Uterus (tissue), 4 donors: ENCODE measurements at places on chromosomes 2 and 18. TPM values are rescaled to one million over a fixed set of nuclear protein-coding genes. Genes with fewer than 3 reads are reported as not detected.

DNA sequence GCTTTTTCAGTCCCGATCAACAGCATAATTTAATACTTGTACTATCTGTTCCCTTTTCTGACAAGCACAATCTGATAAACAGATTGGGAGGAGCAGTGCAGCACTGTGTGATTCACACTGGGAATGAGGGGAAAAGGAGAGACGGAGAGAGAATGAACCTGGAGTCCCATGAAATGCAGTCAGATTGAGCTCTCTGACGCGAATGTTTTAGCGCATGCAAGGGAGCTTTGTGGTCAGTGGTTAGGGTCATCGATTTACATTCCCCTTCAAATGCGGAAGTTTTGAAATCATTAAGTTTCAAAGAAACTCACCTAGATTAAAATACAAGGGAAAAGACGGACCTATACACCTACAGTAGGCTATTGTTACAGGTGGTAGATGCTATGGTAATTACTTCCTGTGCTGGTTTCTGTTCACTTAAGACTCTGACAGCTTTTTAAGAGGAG, 99.6 kb downstream of the KCTD1 start:
- H3K27ac ChIP-seq = no peak overlapping the region
- H3K4me1 ChIP-seq = no peaks in the 10 kb centered on the region
- no peak for DNase-seq
- no peak overlapping the region for H3K4me3 ChIP-seq
- H3K27me3 ChIP-seq = no peaks in the 10 kb centered on the region

GRCh38 chr2:220396287-220396686, 768.9 kb downstream of the SLC4A3 start:
- no peak for DNase-seq
- H3K27me3 ChIP-seq = no peaks in the 10 kb centered on the region
- H3K27ac ChIP-seq = no peak overlapping the region
- H3K4me1 ChIP-seq = no peaks in the 10 kb centered on the region
- no peaks in the 10 kb centered on the region for H3K36me3 ChIP-seq

DNA sequence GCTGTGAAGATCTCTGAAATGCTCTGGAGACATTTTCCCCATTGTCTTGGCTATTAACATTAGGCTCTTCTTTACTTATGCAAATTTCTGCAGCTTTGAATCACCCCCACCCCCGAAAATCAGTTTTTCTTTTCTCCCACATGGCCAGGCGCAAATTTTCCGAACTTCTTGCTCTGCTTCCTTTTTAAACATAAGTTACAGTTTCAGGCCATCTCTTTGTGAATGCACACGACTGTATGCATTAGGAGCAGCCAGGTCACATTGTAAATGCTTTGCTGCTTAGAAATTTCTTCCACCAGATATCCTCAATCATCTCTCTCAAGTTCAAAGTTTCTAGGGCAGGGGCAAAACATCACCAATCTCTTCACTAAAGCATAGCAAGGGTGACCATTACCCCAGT, 106.8 kb downstream of the PARD3B start:
- no peak overlapping the region for H3K27ac ChIP-seq
- no peaks in the 10 kb centered on the region for H3K36me3 ChIP-seq
- DNase-seq = no peak
- H3K4me3 ChIP-seq = no peak overlapping the region
- no peaks in the 10 kb centered on the region for H3K4me1 ChIP-seq
- H3K27me3 ChIP-seq = no peaks in the 10 kb centered on the region

DNA sequence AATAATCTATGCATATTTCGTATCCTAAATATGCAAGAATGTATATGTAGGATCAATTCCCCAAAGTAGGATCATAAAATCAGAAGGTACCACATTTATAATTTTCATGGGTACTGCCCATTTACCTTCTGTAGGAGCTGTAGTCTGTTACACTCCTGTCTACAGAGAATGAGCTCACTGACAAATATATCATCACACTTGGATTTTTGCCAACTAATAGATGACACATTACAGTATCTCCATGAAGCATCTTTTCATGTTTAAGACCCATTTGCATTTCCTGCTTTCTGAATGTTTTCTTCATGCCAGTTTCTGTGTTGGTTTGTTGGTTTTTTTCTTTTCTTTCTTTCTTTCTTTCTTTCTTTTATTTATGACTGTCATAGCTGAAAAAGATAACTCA, 70.9 kb upstream of the EML6 start:
- no peaks in the 10 kb centered on the region for H3K36me3 ChIP-seq
- H3K27me3 ChIP-seq = no peaks in the 10 kb centered on the region
- H3K4me3 ChIP-seq = no peak overlapping the region
- no peak for DNase-seq

DNA sequence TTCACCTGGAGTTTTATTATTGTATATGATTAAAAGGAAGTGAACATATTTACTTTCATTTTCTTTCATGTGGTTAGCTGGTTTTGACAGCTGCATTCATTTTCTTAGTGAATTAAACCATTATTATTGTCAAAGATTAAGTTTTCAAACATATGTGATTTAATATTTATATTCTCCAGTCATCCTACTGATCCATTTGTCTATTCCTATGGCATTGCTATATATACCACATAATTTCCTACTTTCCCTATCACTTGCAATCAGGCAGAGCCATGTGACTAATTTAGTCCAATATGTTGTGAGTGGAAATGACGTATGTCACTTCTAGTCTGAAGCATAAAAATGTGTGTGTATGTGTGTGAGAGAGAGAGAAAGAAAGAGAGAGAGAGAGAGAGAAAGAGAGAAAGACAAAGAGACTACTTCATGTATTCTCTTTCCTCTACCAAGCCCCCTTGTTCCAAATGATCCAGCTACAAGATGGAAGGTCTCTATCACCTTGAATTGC, 12.0 kb upstream of the TACR1 start:
- H3K4me3 ChIP-seq = no peak overlapping the region
- DNase-seq = no peak
- no peaks in the 10 kb centered on the region for H3K36me3 ChIP-seq
- H3K27me3 ChIP-seq = no peaks in the 10 kb centered on the region
- H3K27ac ChIP-seq = no peak overlapping the region
- H3K4me1 ChIP-seq = no peaks in the 10 kb centered on the region

DNA sequence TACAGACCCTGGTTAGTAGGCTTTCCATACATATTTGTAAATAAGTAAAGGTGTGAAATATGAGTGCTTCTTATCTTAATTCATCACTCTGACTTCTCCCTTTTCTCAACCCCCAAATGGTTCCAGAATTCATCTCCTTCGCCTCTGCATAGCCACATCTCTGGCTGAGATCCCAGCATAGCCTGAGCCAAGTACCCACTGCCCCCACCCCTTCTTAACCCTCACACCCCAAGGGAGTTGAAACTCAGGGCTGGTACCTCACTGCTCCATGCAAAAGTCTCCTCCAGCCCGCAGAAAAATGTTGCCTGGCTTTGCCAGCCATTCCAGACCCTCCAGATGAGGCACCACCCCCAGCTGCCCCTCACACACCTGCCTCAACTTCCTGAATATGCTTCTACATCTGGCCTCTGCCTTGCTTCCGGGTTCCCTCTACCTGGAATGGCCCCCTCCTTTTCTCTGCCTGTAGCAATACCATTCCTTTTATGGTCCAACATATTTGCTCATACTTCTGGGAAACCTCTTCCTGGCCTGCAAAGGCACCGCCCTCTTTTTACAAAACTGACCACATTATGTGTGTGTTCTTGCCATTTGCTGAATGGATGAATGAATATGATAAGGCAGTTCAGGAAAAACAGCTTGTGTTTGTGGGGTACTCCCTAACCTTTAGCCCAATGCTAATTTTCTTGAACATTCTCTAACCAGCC, 112.8 kb downstream of the CELF4 start:
- no peaks in the 10 kb centered on the region for H3K27me3 ChIP-seq
- H3K4me3 ChIP-seq = no peak overlapping the region
- no peaks in the 10 kb centered on the region for H3K4me1 ChIP-seq
- H3K36me3 ChIP-seq = no peaks in the 10 kb centered on the region
- no peak overlapping the region for H3K27ac ChIP-seq

- no peak overlapping the region for H3K4me3 ChIP-seq
- DNase-seq = no peak
- H3K27ac ChIP-seq = no peak overlapping the region
- no peaks in the 10 kb centered on the region for H3K4me1 ChIP-seq
- no peaks in the 10 kb centered on the region for H3K36me3 ChIP-seq
- no peaks in the 10 kb centered on the region for H3K27me3 ChIP-seq
These were observed 13.5 kb downstream of the ZBTB7C start for GRCh38 chr18:48395646-48396045.

DNA sequence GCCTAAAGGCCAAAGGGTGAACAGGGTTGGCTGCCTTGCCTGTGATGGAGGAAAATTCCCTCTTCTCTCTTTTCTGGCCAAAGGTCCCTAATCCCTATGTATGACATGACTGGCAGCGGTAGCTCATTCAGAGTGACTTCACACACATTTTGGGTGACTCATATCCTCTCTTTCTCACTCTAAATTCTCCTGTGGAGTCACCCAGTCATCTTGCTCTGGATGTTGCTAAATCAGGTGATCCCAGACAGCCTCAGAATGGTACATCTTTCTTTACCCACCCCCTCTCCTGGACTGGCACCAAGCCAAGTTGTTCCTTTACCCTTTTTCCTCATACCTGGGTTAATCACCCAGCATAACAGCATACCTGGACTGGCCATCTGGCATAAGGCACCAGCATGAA, 77.2 kb downstream of the NEURL3 start:
- no peak overlapping the region for H3K4me3 ChIP-seq
- no peaks in the 10 kb centered on the region for H3K36me3 ChIP-seq
- no peak for DNase-seq
- H3K27ac ChIP-seq = no peak overlapping the region

DNA sequence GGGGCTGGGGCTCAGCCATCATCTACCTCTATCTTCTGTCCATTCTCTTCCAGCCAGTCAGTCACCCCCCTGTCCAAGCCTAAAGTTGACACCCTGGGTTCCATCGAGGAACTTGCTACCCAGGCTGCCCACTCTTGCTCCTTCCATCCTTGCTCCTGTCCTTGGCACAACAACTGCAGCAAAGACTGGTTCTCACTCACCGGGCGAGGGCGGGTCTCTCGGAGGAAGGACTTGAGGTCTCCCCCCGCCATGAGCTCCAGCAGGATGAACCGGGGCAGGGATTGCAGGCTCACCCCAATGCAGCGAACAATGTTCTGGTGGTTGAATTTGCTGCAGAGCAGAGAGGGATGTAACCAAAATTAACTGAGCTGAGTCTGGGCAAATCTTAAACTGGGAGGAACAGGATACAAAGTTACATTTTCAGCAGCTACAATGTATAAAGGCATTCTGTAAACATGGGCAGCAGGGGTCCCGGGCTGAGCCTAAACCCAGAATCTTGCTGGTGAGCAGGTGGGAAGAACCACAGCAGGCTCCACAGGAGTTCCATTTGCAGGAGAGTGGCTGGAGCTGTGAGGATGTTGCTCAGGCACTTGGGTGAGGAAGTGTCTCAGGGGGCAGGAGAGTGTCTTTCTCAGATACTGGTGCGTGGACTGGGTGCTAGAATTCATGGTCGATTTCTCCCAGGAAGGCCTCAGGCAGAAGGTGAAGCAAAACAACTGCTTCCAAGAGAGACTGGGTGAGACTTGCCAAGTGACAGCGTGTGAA, 105.5 kb downstream of the CLIP4 start:
- H3K36me3 ChIP-seq = no peaks in the 10 kb centered on the region
- no peak overlapping the region for H3K27ac ChIP-seq
- no peaks in the 10 kb centered on the region for H3K4me1 ChIP-seq
- DNase-seq = no peak
- no peak overlapping the region for H3K4me3 ChIP-seq

- no peak overlapping the region for H3K4me3 ChIP-seq
- no peaks in the 10 kb centered on the region for H3K27me3 ChIP-seq
- H3K4me1 ChIP-seq = no peaks in the 10 kb centered on the region
- no peak for DNase-seq
- peak overlapping the region; percentile 61 for H3K27ac ChIP-seq
- no peaks in the 10 kb centered on the region for H3K36me3 ChIP-seq
These were observed 101.9 kb downstream of the NFATC1 start for GRCh38 chr18:79497638-79498081.

DNA sequence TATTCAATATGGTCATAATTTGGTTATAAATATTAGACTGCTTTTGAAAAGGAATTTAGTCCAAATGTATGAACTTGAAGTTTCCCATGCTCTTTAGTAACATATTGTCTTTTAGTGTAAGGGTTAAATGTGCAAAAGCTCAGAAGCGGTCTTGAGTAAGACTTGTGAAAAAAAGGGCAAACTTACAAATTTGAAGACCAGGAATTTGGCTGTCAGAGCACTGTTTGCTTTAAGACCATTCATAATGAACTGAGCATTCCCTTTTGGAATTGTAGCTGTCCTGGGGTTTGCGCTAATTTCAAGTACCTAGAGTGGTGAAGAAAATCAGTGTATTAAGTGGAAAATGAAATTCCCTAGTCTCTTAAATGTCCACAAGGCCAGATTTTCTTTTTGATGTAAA, 6.9 kb upstream of the ZEB2 start:
- peak overlapping the region; percentile 42 for H3K27ac ChIP-seq

- no peaks in the 10 kb centered on the region for H3K27me3 ChIP-seq
- H3K4me3 ChIP-seq = peak within 1 kb of the TSS; percentile 13
- H3K27ac ChIP-seq = no peak within 1 kb of the TSS
- no peak for DNase-seq
- H3K4me1 ChIP-seq = no peaks in the 10 kb centered on the region
- H3K36me3 ChIP-seq = no peaks in the 10 kb centered on the region
These were observed at the start of gene CERKL for GRCh38 chr2:181656450-181657291. CERKL (minus strand) TSS chr2:181657105; CDS start chr2:181657006, 99 bp downstream.

DNA sequence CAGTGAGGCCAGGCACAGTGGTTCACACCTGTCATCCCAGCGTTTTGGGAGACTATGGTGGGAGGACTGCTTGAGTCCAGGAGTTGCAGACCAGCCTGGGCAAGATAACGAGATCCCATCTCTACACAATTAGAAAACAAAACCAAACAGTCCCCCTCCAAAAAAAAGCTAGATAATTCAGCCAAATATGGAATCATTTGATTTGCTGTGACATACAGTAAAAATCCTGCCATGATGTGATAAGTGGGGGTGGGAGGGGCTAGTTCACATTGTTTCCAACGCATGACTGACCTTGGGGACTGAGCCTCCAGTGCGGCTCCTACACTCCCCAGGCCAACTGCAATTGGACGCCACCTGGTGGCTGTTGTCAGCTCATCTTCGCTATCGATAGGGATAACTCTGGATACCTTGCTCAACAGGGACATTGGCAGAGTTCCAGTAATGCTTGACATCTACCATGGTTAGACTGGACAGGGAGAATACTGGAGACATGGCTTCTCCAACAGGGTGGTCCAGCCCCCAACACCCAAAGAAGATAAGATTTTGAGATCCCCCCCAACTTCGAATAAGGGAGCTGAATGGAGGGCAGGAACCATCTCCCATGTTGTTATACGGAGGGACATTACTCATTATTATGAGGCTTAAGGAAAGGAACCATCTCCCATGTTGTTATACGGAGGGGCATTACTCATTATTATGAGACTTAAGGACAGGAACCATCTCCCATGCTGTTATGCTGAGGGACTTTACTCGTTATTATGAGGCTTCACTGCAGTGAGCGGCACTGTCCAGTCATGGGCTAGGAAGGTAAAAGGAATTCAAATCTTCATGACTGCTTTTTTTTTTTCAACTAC, 135.9 kb downstream of the TGIF1 start:
- no peak overlapping the region for H3K4me3 ChIP-seq
- H3K27ac ChIP-seq = no peak overlapping the region
- H3K4me1 ChIP-seq = no peaks in the 10 kb centered on the region
- DNase-seq = peak; percentile 69

DPP10 gene
- total RNA-seq = not detected

GKN1 gene
- not detected for total RNA-seq

NOTO gene
- total RNA-seq = not detected
